Ovary (tissue), 10 donors: ENCODE measurements at places on chromosomes 13 and 19. TPM values are rescaled to one million over a fixed set of nuclear protein-coding genes. Genes with fewer than 3 reads are reported as not detected.
A peak's percentile ranks its signal among the peaks of the same experiment; 100 is the strongest.

DNA sequence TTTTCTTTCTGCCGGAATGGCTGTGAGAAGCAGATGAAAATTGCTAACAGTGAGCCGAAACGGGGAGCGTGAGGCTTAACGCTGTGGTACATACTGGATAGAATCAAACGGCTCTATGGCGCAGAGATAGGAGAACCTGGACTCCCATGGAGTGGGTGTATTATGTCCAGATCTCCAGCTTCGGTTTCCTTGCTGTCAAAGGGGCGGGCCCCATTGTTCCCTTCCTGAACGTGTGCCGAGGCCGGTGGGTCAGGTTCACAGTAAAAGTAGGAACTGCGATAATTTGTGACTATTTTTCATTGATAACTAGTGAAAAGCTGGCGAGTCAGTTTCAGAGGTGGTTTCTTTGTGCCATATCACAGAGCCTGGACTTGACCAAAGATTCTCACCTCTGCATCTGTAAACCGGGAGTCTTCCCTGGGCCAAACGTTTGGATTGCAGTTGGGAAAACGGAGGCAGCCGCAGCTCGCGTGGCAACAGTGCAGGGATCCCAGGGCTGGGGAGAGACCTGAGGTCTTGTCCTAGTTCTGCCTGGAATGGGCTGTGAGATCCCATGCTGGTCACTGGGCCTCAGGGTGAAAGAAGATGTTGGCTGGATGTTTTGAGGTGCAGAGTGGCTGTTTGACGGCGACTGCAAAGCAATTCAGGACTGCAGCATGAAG is 752 bp downstream of the RPL18A start:
- peak overlapping the region; percentile 92 for H3K4me3 ChIP-seq
- DNase-seq, result peak; percentile 36
- peaks cover 5% of the 10 kb centered on the region for H3K4me1 ChIP-seq
- H3K36me3 ChIP-seq, result no peaks in the 10 kb centered on the region

GRCh38 chr19:1492474-1493006 is 1.6 kb downstream of the REEP6 start:
- peaks cover 21% of the 10 kb centered on the region for H3K4me1 ChIP-seq
- H3K27me3 ChIP-seq, result no peaks in the 10 kb centered on the region
- no peak overlapping the region for H3K4me3 ChIP-seq
- no peak for DNase-seq

- H3K4me3 ChIP-seq, result no peak overlapping the region
- H3K36me3 ChIP-seq, result no peaks in the 10 kb centered on the region
- H3K4me1 ChIP-seq, result no peaks in the 10 kb centered on the region
- H3K27me3 ChIP-seq, result no peaks in the 10 kb centered on the region
Observed at GRCh38 chr13:79456051-79456450, 24.9 kb upstream of the NDFIP2 start.

GRCh38 chr19:41443813-41444455 is 978 bp downstream of the ERICH4 start:
- DNase-seq, result peak; percentile 9
- H3K4me1 ChIP-seq, result no peaks in the 10 kb centered on the region
- H3K36me3 ChIP-seq, result no peaks in the 10 kb centered on the region

GRCh38 chr13:29022968-29023367 is 202.8 kb downstream of the MTUS2 start:
- no peaks in the 10 kb centered on the region for H3K4me1 ChIP-seq
- DNase-seq, result no peak
- no peaks in the 10 kb centered on the region for H3K27me3 ChIP-seq
- H3K4me3 ChIP-seq, result no peak overlapping the region
- H3K27ac ChIP-seq, result no peak overlapping the region
- H3K36me3 ChIP-seq, result no peaks in the 10 kb centered on the region

DNA sequence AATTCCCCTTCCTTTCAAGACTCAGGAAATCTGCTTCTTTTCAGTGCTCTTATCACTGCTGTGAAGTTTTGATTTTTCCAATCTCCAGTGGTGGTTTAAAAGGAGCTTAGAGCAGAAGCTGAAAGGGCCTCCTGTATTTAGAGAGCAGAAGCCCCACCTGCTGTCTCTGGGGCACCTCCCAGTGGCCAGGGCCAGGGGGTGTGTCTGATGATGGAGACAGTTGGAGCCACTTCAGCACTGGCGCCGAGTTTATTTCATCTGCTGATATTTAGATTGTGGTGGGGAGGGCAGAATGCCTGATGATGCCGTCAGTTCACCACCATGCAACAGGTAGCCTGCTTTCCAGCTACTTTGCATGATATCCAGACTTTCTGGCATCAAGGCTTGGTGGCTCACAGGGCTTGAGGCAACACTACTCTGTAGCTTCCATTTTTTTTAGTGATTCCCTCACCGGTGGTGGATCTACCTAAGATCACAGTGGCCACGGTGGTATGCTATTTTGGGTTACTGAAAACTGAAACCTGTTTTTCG is 371.9 kb downstream of the KCNRG start:
- no peak overlapping the region for H3K4me3 ChIP-seq
- H3K27me3 ChIP-seq, result no peaks in the 10 kb centered on the region
- H3K4me1 ChIP-seq, result no peaks in the 10 kb centered on the region
- DNase-seq, result peak; percentile 20

- H3K27ac ChIP-seq, result no peak overlapping the region
- no peaks in the 10 kb centered on the region for H3K27me3 ChIP-seq
- no peaks in the 10 kb centered on the region for H3K36me3 ChIP-seq
- no peak overlapping the region for H3K4me3 ChIP-seq
Observed at GRCh38 chr13:23788459-23788858, 100.7 kb downstream of the MIPEP start.

MAB21L1 gene
- total RNA-seq, result 0.12 TPM

NLRP4 gene
- not detected for total RNA-seq
